ENCODE measurements at places on chromosomes 3 and 15.

GRCh38 chr15:75231836-75232235 is 26.3 kb upstream of the GOLGA6C start:
- no peak for DNase-seq

- no peak for DNase-seq
Measured at GRCh38 chr3:170606675-170607074, 20.8 kb upstream of the SLC7A14 start.

DNA sequence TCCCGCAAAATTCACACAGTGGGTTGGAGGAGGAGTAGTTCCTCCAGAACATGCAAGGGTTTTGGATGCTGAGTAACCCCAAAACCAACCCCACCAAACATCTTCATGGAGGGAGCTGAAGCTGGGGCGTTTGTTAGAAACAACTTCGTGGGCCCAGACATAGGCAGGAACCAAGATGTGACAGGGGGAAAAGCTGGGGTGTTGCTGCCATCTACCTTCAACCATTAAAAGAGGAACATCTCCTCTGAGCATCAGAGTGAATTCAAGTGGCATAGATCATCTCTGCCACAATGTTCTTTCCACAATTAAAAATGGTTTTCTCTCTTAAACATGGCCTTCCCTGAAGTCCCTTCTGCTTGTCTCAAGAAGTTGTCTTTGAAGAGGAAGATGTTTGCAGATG is 20.5 kb downstream of the SIDT1 start:
- no peak for DNase-seq

- DNase-seq: no peak
Measured at GRCh38 chr3:189589179-189589569, 42.0 kb upstream of the TP63 start.

GRCh38 chr15:32956006-32956405 is 238.2 kb downstream of the GREM1 start:
- no peak for DNase-seq

- DNase-seq: no peak
Measured at GRCh38 chr15:98758224-98758623, 109.9 kb downstream of the IGF1R start.

- no peak for DNase-seq
Measured at GRCh38 chr15:52283281-52283680, 12.3 kb downstream of the MYO5C start.

DNA sequence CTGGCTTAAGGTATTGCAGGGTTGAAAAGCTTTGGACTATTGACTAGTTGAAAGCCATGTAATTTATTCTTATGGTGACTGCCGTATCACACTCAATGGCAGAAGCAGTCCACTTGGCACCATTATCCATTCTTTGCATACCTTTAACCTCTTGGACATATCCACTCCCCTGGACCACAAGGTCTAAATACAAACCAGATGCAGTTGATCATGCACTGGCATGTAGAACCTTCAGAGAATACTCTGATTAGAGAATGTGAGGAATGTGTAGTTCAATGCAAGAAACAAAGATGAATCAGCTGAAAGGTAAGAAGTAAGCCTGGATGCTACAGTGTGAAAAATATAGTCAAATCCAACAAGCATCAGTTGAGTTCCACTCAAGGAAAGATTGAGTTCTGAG is 93.1 kb downstream of the FRMD5 start:
- no peak for DNase-seq
